Osteoblast (primary cell): ENCODE measurements at places on chromosomes 6 and 20. TPM values are rescaled to one million over a fixed set of nuclear protein-coding genes. Genes with fewer than 3 reads are reported as not detected.

GRCh38 chr6:151154418-151154817 is 85.3 kb upstream of the AKAP12 start:
- no peak for DNase-seq

DNA sequence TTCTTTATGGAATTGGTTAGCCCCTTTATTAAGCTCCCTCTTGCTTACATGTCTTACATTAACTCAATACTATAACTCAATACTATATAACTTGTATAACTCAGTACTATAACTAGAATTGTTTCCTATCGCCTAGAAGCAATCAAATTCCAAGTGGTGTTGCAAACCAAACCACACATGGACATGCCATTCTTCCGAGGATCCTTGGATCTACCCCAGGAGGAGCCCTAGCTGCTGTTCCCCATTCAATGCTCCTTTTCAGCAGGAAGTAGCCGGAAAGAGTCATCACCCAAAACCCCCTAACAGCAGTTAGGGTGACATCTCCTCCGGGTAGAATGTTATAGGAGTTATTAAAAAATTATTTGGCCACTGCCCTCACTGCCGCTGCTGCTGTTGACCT is 40.5 kb downstream of the PLN start:
- DNase-seq = no peak

GRCh38 chr6:38302081-38302480 is 337.6 kb downstream of the BTBD9 start:
- DNase-seq = no peak

GRCh38 chr6:12134991-12135390 is 122.9 kb downstream of the HIVEP1 start:
- no peak for DNase-seq

- DNase-seq = no peak
Observed at GRCh38 chr20:49724408-49725223, 10.9 kb upstream of the B4GALT5 start.

DNA sequence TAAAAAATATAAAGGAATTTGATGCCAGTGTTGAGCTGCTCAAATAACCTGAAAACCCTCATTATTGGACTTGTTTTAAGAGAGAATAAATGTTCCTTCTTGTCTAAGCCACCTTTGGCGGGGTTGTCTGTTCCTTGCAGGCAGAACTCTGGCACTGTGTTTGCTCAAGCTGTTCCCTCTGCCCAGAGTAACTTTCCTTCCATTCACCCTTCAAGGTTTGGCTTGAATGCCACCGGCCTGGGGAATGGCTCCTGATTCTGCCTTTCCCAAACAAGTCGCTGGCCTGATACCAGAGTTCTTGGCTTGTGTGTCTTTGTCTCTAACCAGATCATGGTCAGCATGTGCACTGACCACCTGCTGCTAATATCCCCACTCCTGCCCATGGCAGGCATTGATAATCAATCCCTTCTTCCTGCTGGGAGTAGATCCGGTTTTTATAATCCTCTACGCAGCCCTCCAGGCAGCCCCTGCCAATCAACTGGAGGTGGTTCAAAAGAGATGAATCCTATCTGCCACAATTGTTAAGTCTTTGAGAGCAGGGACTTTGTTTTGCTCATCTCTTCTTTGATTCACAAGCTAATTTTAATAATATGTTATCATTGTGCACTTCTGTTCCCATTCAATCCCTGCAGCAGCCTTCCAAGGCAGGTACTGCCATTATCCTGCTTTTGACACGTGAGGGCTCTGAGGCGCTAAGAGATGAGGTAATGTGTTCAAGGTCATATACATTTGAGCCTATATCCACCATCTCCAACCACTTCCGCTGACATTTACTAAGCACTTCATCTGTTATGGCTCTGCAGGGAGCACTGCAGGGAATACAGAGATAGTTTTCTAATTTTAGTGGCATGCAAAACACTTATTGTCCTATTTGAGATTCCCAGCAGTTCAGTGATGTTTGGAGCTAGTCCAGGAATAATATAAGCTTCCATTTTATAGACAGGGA is 3.1 kb upstream of the CCM2L start:
- no peak for DNase-seq

DNA sequence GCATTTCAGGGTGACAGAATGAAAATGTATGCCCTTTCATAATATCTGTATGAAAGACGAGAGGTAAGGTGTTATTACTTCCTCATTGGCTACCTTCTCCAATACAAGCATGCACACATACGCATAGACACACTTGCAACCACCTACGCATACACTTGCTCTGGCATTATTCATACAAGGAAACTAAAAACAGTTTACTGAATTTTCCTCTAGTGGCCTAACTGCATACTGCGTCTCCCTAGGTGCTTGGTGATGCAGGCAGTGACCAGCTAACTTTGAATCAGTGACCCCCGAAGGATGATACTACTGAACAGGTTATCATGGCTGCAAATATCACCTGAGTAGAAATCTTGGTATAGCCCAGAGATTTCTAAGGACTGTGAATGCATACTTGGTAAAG is 593.1 kb downstream of the PKHD1 start:
- DNase-seq = no peak

- no peak for DNase-seq
Observed at GRCh38 chr6:144588697-144589325, 303.7 kb downstream of the UTRN start.

APOBEC2 gene
- not detected in 2 replicates for total RNA-seq

VNN1 gene
- total RNA-seq = under 0.01 TPM in 1 of 2 replicates, not detected in the other

ACTL10 gene
- 1.8 and 2.2 TPM in 2 replicates for total RNA-seq

MAFB gene
- 12.1 and 12.7 TPM in 2 replicates for total RNA-seq

TRIM31 gene
- not detected in 2 replicates for total RNA-seq

SPATS1 gene
- not detected in 2 replicates for total RNA-seq
